ENCODE measurements at places on chromosomes 1 and 21. TPM values are rescaled to one million over a fixed set of nuclear protein-coding genes. Genes with fewer than 3 reads are reported as not detected.

JAM2 gene
- total RNA-seq, result 55.3 TPM

LAD1 gene
- total RNA-seq, result 3.8 TPM

TDRKH gene
- 12.3 TPM for total RNA-seq

NHLH2 gene
- 18.4 TPM for total RNA-seq

SAMSN1 gene
- total RNA-seq, result 41.3 TPM

SMIM11 gene
- total RNA-seq, result 19.1 TPM

DNASE2B gene
- 3.0 TPM for total RNA-seq

C21orf58 gene
- 9.3 TPM for total RNA-seq

OR6Y1 gene
- not detected for total RNA-seq

DPT gene
- total RNA-seq, result 54.1 TPM

C1orf87 gene
- total RNA-seq, result not detected

RNU1-3 gene
- under 0.01 TPM for total RNA-seq

ARHGEF10L gene
- total RNA-seq, result 52.7 TPM

SLC1A7 gene
- 148 TPM for total RNA-seq

CD164L2 gene
- total RNA-seq, result not detected

IVL gene
- 0.44 TPM for total RNA-seq

CYP4A11 gene
- total RNA-seq, result not detected

ADGRL4 gene
- 20.1 TPM for total RNA-seq

LRRC71 gene
- total RNA-seq, result not detected

ALG14 gene
- 4.1 TPM for total RNA-seq

DDAH1 gene
- 47.2 TPM for total RNA-seq

CTSK gene
- total RNA-seq, result 83.6 TPM

KRTAP21-2 gene
- total RNA-seq, result not detected

GREM2 gene
- 6.4 TPM for total RNA-seq

WNT2B gene
- total RNA-seq, result 50.8 TPM

NID1 gene
- total RNA-seq, result 143 TPM

TNFRSF18 gene
- total RNA-seq, result not detected

SHE gene
- total RNA-seq, result 8.2 TPM

CENPS gene
- total RNA-seq, result 9.1 TPM

PROK1 gene
- not detected for total RNA-seq

CYYR1 gene
- 12.6 TPM for total RNA-seq

PTPRF gene
- total RNA-seq, result 169 TPM

RBBP4 gene
- total RNA-seq, result 252 TPM

UTS2 gene
- not detected for total RNA-seq

SPRR1A gene
- total RNA-seq, result not detected

LEFTY1 gene
- total RNA-seq, result 0.60 TPM

ZNF683 gene
- not detected for total RNA-seq

KCNK1 gene
- total RNA-seq, result 8.7 TPM

CFHR3 gene
- 0.22 TPM for total RNA-seq

CDA gene
- not detected for total RNA-seq

GBP7 gene
- not detected for total RNA-seq

VANGL2 gene
- 15.2 TPM for total RNA-seq

AQP10 gene
- not detected for total RNA-seq

CEP170 gene
- total RNA-seq, result 218 TPM

CAMSAP2 gene
- total RNA-seq, result 90.5 TPM

ANKRD45 gene
- total RNA-seq, result 4.9 TPM

CASQ1 gene
- total RNA-seq, result 35.8 TPM

LCE2C gene
- total RNA-seq, result not detected

Data from camera-type eye (tissue), 1 donor.